Immature natural killer cell (primary cell): ENCODE measurements at places on chromosomes 3 and 15. TPM values are rescaled to one million over a fixed set of nuclear protein-coding genes. Genes with fewer than 3 reads are reported as not detected.

COLQ gene
- polyA plus RNA-seq = 13.3 TPM

TTC14 gene
- 14.6 TPM for polyA plus RNA-seq

OR5K2 gene
- not detected for polyA plus RNA-seq

FETUB gene
- polyA plus RNA-seq = not detected

DLEC1 gene
- polyA plus RNA-seq = 0.16 TPM

CFAP100 gene
- not detected for polyA plus RNA-seq

FAM43A gene
- polyA plus RNA-seq = 28.5 TPM

KLHL40 gene
- not detected for polyA plus RNA-seq

CAPN3 gene
- polyA plus RNA-seq = not detected

APBA2 gene
- 25.4 TPM for polyA plus RNA-seq

PDZRN3 gene
- not detected for polyA plus RNA-seq

PRSS50 gene
- polyA plus RNA-seq = not detected

ITIH1 gene
- polyA plus RNA-seq = not detected

CLRN1 gene
- polyA plus RNA-seq = not detected

SENP8 gene
- polyA plus RNA-seq = 0.69 TPM

DNAH12 gene
- polyA plus RNA-seq = not detected

WHAMM gene
- 3.3 TPM for polyA plus RNA-seq

ESYT3 gene
- polyA plus RNA-seq = not detected
